ENCODE measurements at places on chromosomes 7 and 10. TPM values are rescaled to one million over a fixed set of nuclear protein-coding genes. Genes with fewer than 3 reads are reported as not detected.

DNA sequence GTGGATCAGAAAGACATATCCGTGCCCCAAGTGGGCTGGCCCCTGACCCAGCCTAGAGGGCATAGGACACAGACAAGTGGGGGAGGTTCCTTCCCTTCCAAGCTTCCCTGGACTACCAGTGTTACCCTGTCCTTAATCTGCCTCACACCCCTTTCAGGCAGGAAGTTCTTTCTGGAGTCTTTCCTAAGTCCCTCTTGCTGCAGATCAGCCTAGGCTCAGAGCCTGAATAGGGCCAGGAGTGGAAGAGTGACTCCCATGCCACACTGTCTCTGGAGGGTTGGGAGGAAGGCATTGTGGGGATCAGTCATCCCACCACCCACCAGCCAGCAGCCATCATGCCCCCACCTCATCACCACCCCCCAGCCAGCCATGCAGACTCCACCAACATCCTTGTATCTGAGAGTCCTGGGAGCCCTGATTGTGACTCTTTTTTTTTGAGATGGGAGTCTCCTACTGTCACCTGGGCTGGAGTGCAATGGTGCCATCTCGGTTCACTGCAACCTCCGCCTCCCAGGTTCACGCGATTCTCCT is 22.6 kb downstream of the POLL start:
- ATAC-seq: no peak

DNA sequence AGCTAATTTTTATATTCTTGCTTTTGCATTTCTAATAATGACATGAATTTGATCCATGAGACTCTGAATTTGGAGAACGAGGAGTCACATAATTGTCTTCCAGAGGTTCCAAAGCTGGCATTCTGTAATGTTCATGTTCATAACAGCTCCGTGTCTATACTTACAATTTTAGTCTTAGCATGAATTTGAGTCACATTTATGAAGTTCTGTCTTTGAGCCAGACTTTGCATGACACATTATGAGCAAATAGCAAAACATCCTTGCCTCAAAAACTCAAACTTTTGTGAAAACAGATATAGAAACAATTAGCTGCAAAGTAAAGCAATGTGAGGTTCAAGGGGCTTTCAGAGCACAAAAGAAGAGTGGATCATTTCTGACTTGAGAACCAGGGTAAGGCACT is 44.5 kb upstream of the CAV2 start:
- ATAC-seq: no peak

DNA sequence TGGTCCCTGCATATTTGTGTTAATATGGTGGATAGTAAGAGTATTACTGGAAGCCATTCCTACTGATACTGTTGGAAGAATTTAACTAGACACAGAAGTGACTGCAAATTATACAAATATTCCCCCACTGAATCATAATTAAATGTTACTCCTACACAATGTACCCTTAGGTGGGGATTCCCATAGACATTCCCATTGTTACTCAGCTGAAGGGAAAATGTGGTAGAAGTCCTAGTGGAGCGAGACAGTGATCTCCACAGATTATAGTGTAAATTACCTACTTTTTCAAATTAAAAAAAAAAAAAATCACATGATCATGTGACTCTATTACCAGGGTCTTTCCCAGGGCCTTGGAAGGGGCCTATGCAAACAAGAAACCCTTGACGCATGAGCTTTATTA is 611.8 kb downstream of the LRMDA start:
- ATAC-seq: no peak

GRCh38 chr10:100878291-100878910 is 34.4 kb upstream of the SLF2 start:
- peak; percentile 35 for ATAC-seq

- ATAC-seq: no peak
These were observed 24.4 kb downstream of the PAPSS2 start for GRCh38 chr10:87684001-87684638.

GRCh38 chr7:119733127-119733879 is 539.7 kb upstream of the KCND2 start:
- no peak for ATAC-seq

- ATAC-seq: no peak
These were observed 52.4 kb upstream of the RHEB start for GRCh38 chr7:151572136-151572535.

DNA sequence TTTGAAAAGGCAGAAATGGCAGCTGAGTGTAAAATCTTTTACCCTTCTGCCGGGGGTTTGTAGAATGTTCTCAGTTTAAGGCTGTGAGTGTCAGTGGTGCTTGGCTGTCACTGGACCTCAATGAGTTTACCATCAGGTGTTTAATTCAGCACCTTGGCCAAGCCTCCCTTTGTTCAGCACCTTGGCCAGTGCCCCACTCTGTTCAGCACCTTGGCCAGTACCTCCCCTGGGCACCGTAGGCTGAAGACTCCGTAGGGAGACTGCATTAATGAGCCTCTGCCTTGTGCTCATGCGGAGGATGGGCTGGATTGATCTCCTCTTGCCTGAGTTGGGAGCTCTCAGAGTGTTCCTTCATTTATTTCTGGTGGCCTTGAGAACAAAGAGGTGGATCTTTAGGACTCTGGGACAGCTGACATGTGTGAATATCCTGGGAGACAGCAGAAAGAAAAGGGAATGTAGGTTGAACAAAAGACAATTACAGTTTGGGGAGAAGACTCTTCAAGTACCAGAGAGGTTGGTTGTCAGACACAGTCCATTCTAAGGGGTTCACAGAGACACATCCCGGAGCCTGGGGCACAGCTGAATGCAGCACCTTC is 1.6 kb downstream of the FAM24A start:
- ATAC-seq: no peak

DNA sequence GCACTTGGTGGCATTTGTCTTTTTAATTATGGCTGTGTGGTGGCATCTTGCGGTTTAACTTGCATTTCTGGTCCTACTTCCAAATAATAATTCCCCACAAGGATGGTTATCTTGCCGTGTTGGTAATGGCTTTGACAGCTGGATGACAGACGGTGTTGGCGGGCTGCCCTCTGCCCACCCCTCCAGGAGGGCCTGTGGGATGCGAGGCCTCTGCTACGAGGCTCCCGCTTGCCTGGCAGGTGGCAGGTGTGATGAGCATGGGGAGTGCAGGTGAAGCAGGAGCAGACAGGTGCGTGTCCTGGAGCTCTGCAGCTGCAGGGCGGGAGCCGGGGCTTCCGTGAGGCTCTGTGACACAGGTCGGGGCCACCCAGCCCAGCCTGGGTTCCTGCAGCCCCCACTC is 11.8 kb downstream of the INPP5A start:
- ATAC-seq: no peak

GRCh38 chr10:11663763-11664555 is 52.5 kb upstream of the USP6NL start:
- no peak for ATAC-seq

DNA sequence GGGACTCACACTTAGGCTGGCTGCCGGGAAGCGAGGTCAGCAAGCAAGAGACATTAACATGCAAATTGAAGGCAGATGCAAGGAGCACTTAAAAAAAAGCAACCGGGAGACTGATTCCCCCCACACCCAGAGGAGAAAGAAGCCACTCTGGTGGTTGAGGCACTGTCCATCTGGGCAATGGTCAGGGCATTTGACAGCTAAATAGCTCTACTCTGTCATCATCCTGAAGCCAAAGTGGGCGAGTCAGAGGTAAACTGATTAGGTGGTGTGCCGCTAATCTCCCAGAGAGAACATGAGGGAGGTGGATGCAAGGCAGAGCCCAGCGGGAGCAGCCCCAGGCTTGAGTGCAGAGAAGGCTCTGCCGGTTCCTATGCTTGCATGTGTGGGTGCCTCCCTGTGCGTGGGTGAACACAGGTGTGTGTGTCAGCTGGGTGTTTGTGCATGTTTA is 100.6 kb downstream of the PLXNA4 start:
- no peak for ATAC-seq

DNA sequence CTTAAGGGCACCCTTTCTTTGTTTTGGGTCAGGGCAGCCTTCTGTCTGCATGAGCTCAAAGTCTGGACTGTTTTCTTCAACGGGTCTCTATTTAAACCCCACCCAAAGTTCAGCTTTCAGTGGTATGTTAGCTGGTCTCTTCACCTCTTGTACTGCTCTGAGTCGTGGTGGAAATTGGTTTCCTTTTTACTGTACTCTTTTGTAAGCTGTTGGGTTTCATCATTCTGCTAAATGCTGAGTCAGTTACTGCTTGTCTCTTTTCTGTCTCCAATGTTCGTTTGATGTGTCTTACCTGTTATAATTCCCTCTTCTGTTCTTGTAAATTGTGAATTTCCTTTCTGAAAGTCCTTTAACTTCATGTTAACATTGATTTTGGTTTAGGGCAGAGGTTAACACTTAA is 64.1 kb upstream of the MALRD1 start:
- ATAC-seq: no peak

DNA sequence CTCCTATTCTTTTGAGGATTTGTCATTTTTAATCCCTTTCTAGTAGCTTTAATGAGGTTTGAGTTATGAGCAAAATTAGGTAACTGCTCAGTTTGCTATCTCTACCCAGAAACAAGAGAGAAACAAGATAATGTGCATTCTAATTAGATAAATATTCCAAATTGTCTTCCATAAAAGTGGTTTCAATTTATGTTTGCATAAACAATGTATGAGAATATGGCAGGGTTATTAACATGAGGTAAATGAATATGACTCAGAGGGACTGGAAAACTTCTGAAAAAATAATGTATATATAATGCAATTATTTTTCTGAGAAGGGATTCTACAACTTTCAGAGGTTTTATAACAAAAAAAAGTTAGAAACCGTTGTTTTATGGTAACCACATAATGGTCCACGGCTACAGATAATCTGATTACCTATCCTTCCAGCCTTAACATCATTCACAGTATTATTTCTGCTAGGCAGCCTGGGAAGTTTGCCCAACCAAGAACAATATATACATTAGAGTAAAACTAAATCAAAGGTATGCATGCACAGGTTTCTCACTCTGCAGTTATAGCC is 101.2 kb downstream of the CRPPA start:
- no peak for ATAC-seq

DNA sequence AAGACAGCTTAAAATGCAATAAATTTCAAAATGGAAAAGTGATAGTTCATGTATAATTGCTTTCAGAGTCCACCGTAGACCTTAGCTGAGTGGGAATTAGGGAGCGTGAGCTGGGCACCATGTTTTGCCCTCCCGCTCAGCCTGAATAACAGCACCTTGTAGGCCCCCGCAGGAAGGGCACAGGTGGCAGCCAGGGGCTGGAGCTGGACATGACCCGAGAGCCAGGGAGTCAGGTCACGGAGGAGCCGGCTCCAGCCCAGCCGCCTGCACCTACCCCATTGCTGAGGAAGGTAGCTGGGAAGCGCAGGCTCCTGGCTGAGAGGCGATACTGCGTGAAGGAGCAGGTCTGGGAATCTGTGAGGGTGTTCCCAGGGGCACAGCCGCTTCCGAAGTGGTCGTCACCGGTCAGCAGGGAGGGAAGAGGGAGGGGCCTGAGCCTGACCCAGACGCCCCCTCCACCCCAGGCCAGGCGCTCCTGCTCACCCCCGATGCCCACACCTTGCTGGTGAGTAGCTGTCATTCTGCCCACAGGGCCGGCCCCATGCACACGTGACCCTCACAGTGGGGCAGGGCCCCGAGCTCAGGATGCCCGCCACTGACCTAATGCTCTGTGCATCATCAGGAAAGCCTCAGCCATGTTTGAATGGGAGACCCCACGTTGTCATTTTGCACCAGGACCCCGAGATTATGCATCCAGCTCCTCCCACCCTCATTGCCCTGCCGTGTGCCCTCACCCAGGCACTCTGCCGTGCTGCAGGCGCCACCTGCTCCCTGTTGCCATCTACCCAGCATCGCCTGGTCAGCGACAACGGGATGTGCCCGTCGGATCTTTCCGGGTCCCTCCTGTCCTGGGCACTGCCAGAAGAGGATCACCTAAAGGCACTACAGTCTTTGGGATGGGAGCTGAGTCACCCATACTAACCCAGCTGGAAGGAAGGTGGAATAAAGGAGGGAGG is 129.2 kb upstream of the TCERG1L start:
- no peak for ATAC-seq

DNA sequence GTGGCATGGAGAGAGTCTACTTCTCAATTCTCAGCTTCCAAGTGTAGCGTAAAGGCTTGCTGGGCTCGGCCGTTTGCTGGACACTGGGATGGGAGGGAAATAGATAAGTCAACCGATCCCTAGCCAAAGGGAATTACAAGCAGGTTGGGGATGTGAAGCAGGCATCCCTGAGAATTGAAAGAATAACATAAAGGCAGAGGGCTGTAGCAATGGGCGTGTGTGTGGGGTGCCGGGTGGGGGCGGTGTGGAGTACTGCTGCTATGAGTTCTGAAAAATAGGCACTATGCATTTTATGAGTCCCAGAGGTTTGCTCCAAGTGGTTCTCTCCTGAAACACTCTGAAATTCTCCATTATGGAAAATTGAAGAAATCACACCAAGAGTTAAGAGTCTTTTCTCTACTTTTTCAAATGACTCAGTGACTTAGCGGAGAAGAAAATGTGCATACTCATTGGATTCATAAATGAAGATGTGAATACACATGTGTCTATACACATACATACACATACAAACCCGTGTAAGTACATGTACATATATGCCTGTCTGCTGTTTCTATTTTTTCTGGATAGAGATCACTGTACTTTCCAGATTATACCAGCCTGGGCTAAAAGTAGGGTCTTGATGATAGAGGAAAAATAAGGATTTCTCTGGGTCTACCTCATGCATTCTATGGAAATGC is 65.4 kb downstream of the ADRA2A start:
- ATAC-seq: no peak

DNA sequence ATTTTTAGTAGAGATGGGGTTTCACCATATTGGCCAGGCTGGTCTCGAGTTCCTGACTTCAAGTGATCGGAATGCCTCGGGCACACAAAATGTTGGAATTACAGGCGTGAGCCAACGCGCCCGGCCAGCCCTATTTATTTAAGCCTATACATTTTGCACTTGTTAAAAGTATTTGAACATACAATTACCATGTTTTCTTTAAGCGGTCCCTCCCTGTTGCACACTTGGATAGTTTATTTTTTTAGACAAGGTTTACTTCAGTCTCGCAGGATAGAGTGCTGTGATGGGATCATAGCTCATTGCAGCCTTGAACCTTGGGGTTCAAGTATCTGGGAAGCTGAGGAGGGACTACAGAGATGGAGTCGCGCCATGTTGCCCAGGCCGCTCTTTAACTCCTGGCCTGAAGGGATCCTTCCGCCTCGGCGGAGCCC is 35.7 kb upstream of the SRRM3 start:
- no peak for ATAC-seq

The FAM131B gene
- 0.31 TPM for total RNA-seq

The SFRP5 gene
- 11.9 TPM for total RNA-seq

The NOS3 gene
- total RNA-seq: 17.6 TPM

The SYT15 gene
- 3.6 TPM for total RNA-seq

The PPP1R9A gene
- total RNA-seq: 48.4 TPM

The NUTM2E gene
- total RNA-seq: 0.39 TPM

The SPDYE1 gene
- total RNA-seq: not detected

The GTF2IRD1 gene
- 26.3 TPM for total RNA-seq

The TAS2R38 gene
- not detected for total RNA-seq

Data from gastroesophageal sphincter (tissue), 4 donors.